HS-27A (cell line): ENCODE measurements at places on chromosomes 1 and 21.

GRCh38 chr1:75641325-75641724, 30.4 kb upstream of the SLC44A5 start:
- no peak for DNase-seq

- DNase-seq = no peak
Measured at GRCh38 chr1:112461200-112461871, 47.4 kb upstream of the WNT2B start.

- no peak for DNase-seq
Measured at GRCh38 chr1:40318970-40319621, 2.0 kb upstream of the COL9A2 start.

DNA sequence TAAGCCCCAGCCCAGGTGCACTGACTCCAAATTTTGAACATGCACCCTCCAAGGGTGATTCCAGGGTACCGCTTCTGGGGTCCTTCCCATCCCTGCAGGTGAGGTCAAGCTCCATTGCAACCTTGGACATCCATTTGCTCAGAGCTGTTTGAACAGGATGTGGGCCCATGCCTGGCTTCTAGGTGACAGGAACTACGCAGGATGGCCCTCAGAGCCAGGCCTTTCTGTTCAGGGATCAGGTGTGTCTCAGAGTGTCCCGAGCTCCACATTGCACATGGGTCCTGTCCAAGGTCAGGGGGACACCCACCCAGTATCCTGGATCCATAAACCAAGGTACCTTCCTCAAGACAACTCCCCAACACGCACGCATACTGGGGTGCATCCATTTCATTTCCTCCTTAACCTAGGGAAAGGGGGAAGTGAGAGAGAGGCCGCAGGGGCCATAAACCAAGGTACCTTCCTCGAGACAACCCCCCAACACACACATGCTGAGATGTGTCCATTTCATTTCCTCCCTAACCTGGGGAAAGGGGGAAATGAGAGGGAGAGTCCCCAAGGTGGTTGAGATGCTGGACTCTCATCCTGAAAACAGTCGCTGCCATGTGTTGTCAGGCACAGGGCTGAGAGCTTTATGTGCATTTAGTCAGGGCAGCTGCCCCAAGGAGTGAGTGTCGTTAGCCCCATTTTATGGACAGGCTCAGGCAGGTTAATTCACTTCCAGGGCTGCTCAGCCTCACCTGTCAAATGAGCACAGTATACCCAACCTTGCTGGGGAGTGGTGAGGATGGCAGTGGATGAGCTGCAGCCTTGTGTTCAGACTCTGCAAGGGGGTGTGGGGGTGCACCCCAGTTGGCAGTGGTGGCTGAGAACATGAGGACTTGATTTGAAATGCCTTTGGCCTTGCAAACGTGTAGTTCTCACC, 2.1 kb downstream of the SLC66A1 start:
- DNase-seq = no peak

GRCh38 chr1:201098992-201099677, 13.1 kb downstream of the CACNA1S start:
- no peak for DNase-seq

DNA sequence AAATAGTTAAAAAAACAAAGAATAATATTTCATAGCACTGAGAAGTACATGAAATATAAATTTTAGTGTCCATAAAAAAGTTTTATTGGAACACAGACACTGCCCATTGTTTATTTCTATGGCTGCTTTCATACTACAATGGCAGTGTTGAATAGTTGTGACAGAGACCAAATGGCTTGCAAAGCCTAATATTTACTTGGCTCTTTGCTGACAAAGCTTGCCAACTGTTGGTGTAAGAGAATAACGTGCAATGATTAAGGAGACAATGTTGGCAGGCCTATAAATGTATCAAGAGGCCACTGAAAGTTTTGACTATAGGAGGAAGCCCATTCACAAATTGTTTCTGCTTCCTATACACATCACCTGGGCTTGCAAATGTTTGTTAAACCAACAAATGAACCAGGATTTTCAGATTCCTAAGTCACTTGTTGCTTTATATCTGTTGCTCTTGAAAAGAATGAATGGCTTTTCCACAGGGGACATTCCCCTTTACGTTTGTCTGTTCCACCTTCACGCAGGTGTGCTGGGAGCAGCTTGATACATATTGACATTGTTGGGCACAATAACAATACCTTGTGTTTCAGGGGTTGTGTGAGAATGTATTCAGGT, 5.5 kb upstream of the ST6GALNAC3 start:
- no peak for DNase-seq

DNA sequence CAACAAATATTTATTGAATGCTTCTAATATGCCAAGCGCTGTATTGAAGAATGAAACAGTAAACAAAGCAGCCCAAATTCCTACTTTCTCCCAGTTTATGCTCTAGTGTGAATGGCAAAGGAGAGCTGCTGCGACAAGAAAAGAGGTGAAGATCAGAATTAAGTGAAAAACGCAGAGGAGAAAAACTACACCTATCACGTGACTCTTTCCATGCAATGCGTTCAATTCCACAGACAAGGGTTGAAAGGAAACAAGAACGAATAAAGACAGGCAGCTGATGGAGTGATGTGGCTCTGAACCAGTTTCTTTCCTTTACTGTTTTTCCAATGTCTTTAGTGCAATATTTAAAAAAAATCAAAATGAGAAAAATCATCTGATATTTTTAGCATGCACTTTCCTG, 23.6 kb downstream of the MT1HL1 start:
- no peak for DNase-seq

- no peak for DNase-seq
Measured at GRCh38 chr1:201845331-201846083, 16.6 kb downstream of the IPO9 start.

DNA sequence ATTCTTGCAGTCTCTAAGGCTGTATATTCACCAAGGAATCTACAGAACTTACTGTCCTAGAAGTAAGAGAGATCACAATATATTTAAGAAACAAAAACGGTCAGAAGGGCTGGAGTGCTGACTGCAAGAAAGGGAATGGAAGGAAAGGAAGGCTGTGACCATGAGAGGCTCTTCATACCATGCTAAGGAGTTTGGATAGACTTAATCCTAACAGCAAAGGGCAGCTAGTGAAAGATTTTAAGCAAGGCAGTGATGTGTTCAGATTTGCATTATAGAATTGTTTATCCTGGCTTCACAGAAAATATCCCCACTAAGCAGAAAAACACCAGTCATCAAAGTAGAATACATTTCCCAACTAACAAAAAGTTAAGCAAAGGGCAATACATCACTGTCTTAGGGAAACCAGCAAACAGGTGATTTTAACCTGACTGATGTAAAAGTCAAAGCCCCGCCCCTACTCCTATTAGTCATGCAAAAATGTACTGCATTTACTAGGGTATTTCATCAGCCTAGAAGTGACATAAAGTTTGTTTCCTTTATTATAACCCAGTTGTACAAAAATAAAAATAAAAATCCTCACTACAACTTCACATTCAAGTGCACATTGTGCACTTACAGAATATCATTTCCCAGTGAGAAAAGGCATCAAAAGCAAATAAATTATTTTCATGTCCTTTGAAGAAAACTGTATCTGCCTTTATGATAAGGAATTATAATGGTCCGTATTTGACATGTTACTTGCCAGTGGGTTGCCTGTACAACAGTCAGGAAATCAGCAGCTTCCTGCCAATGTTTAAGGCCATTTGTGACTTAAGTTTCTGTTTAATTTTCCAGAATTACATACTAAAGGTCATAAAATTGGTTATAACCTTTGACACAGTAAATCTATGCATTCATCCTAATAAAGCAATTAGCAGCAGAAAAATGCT, 17.2 kb downstream of the JAK1 start:
- no peak for DNase-seq
